ENCODE measurements at places on chromosomes 1 and 21.

DNA sequence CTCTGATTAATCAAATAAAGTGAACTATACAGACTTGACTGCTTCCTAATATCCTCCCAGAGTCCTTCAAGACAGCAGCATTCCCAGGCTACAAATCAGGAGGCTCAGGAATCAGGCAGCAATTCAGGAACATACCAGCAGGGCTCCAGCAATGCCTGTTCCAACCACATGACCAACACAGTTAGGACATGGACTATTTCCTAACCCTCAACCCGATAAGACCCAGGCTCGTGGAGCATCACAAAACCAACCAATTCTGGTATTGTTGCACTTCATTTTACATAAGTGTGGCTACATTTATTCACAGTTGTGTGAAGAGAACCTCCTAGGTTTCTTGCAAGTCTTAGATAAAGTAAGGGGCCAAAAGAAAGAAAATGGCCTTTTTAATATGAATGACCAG, 546.2 kb upstream of the ADGRL2 start:
- no peak for DNase-seq

- DNase-seq = no peak
Measured at GRCh38 chr1:22177354-22178003, 34.6 kb upstream of the WNT4 start.

GRCh38 chr1:87230501-87230900, 98.2 kb upstream of the LMO4 start:
- DNase-seq = no peak

DNA sequence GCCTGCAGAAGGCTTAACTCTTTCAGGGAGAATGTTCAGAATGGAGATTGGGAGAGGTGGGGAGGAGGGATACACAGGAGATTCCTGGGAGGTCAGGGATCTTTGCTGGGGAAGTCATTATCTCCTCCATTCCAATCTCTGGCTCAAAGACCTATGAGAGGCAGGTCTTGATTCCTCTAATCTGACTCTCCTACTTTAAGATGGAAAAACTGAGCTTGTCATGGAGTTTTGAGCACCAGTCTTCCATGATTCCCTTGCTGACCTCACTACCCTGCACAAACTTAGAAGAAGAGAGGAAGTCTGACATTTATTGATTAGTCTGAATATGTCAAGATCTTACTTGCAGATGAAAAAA, 41.5 kb upstream of the SYNC start:
- no peak for DNase-seq

DNA sequence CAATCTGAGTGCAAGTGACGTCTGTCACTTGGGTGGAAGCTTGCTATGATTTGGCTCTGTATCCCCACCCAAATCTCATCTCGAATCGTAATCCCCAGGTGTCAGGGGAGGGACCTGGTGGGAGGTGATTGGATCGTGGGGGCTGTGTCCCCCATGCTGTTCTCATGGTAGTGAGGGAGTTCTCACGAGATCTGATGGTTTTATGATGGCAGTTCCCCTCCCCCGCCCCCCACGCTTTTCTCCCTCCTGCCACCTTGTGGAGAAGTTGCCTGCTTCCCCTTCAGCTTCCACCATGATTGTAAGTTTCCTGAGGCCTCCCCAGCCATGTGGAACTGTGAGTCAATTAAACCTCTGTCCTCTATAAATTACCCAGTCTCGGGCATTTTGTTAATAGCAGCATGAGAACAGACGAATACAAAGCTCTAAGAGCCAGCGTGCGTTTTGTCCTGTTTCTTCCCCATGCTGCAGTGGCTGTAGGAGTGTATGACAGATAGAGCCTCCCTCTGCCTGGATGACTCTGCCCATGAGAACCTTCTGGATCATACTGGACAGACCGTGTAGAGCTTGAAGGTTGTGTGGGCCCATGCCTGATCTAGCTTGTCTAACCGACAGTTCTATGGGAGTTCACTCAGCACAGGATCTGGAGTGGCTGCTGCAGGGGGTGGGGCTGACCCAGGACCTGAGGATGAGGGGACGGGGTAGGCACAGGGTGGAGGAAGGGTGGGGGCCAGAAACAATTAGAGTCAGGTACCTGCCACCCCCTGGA, 139.7 kb upstream of the ERRFI1 start:
- DNase-seq = no peak

DNA sequence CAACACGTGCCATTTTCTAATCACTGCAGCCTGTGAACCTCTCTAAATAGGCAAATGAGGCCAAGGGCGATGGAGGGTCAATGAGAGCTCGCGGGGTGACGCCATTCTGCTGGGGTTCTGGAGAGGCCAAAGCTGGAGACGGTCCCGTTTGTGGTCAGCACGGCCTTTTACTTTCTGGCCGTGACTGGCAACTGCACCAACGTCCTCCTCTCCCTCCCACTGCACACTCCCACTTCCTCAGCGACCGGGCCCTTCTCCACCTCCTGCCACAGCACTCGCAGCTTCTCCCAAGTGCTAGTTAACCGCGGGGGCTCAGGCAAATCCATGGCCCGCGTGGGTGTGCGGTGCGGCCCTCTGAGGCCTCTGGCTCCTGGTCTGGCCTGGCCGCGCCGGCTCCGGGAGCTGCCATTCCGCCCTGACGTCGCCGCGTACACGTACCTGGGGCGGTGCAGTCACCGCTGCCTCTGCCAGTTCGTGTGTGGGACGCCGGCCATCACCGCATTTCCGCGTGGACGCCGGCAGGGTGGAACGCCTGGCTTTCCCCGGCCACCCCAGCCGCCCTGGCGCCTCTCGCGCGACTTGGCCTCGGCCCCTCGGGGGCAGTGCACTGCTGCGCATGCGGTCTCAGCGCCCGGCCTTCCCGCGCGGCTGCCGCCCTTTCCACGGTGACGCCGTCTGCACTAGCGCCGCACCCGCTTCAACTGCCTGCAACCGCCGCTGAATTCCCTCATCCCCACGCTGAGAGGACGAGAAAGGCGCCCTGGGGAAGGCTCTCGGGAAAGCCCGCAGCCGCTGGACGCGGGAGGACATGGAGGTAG, 18.2 kb downstream of the OR2C3 start:
- DNase-seq = no peak

DNA sequence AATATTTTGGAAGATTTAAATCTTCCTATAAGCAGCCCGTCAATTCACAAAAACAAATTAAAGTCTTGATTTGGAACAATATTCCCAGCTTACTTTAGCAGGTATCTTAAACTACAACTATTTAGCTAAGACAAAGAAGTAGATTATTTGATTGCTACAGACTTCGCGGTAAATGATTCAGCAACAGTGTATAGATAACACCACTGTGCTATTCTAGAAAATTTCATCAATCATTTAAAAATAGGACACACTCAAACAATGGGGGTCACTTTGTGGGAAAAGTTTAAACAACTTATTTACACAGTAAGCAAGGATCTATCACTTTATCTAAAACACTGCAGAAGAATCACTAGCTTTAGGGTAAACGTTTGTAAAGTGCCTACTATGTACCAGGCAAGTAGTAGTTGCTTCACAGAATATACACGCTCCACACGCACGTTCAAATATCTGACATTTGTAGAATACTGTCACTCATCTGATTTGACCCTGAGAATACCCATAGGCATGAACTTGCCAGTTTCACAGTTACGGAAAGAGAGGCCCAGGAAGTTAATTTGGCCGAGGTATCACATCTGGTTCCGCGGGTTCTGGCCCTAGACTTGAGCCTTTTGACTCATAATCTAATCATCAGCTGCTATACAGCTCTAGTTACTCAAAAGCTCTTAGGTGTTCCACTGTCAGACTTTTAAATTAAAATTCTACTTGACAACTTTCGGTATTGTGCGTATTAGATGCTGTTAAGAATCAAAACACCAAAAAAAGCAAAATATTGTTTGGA, 876 bp downstream of the DENND2C start:
- DNase-seq = no peak

GRCh38 chr1:86981482-86982213, 67.2 kb downstream of the HS2ST1 start:
- DNase-seq = no peak

DNA sequence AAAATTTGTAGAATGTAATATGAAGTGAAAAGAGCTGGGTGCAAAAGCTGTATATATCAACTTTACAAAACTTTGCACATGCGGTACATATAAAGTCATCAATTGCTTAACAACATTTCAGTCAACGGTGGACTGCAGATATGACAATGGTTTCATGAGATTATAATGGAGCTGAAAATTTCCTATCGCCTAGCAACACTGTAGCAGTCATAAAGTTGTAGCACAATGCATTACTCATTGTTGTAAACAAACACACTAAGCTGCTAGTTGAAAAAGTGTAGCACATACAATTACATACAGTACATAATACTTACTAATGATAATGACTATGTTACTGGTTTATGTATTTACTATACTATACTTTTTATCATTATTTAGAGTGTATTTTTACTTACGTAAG, 64.0 kb downstream of the RGS7 start:
- no peak for DNase-seq

- no peak for DNase-seq
Measured at GRCh38 chr1:199954699-199955098, 72.8 kb upstream of the NR5A2 start.

DNA sequence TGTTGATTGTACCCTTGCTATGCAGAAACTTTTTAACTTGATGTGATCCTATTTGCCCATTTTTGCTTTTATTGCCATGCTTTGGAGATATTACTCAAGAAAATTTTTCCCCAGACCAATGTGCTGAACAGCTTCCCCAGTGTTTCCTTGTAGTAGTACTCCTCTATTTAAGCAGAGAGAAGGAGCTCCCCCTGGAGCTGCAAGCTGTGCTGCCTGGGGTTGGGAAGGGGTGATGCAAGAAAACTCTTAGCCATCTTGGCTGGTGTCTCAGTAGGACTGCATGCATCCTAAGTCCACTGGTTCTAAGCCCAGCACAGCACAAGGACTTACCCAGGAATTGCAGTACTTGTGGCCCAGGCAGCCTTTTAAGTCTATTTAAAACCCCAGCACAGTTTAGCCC, 121.6 kb downstream of the NTMT2 start:
- no peak for DNase-seq

DNA sequence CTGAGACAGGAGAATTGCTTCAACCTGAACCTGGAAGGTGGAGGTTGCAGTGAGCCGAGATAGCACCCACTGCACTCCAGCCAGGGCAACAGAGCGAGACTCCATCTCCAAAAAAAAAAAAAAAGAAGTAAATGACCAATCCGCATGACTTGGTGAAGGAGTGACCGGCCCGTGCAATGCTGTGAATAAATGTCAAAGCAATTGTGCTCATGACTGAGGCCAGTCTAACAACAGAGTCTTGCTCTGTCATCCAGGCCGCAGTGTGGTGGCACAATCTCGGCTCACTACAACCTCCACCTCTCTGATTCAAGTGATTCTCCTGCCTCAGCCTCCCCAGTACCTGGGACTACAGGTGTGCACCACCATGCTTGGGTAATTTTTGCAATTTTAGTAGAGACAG, 27.8 kb upstream of the SLC19A1 start:
- no peak for DNase-seq

GRCh38 chr1:119674835-119675289, 26.8 kb upstream of the ZNF697 start:
- peak; percentile 16 for DNase-seq

DNA sequence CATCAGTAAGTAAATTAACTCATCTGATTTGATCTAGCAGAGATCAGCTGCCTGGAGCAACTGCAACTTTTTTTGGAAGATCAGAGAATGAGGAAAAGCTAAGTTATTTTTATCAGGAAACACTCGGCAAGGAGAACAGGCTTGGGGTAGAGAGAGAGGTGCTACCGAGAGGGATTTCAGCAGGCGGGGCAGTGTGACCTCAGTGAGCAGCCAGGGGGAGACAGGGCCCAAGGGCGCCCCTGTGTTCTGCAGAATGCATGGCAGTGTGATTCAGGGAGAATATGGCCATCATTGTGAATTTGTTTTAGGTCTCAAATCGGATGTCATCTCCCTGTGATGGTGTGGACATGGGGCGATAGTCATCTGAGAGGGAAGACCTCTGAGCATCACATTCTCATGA, 484.1 kb upstream of the VAMP3 start:
- DNase-seq = no peak

GRCh38 chr1:230426246-230427093, at the start of gene PGBD5:
TSS of gene PGBD5 (minus strand) at chr1:230426332. CDS start at chr1:230425928, 404 bp downstream.
- DNase-seq = peak; percentile 5

DNA sequence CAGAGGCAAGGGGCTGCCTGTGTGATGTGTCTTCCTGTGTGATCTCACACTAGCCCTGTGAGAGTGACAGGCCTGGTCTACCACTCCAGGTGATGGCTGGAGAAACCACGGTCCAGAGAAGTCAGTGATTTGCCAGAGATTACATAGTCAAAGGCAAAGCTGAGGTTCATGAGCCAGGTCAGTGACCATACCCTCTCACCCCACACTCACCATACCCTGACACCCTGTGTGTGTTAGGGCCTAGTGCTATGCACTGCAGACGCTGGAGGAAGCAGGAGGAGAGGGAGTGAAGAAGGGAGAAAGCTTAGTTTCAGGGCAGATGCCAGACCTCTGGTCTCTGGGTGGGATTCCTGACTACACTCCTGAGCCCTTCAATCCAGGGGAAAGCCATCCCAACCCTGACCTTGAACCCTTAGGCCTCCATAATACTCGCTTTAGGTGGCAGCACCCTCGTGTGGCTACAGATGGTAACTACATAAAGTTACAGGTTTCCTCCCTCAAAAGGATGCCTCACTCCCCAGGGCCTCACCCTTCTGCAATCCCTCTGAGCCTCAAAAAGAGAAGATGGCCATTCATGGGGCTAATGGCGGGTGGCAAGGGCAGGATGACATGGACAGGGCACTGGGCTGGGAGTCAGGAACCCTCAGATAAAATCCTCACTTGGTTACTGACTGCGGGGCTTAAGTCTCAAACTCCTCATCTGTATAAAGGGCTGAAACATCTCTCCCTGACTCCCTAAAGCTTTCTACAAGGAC, 20.8 kb upstream of the SDC3 start:
- DNase-seq = peak; percentile 55

- DNase-seq = no peak
Measured at GRCh38 chr1:152871731-152872126, 6.4 kb upstream of the SMCP start.

DNA sequence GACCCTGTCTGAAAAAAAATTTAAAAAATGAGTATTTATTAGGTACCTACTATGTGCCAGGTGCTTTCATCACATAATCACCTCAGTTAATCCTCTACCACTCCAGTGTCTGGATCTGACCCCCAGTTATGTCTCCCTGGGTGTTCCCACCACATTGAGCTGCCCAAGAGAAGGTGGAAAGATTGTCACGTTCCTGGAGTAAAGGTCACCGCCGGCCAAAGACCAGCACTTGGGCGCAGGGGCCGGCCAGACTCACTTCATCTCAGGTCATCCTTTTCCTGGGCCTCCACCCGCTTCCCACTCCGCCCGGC, 714 bp downstream of the PYCR2 start:
- DNase-seq = no peak

All from activated CD4-positive, alpha-beta T cell treated with anti-CD3 and anti-CD28 coated beads for 4 hours (primary cell).